ENCODE measurements at places on chromosomes 16 and 17.

GRCh38 chr16:17497648-17498047 is 26.9 kb upstream of the XYLT1 start:
- no peak for DNase-seq

GRCh38 chr16:78576941-78577340 is 477.5 kb downstream of the WWOX start:
- no peak for DNase-seq

DNA sequence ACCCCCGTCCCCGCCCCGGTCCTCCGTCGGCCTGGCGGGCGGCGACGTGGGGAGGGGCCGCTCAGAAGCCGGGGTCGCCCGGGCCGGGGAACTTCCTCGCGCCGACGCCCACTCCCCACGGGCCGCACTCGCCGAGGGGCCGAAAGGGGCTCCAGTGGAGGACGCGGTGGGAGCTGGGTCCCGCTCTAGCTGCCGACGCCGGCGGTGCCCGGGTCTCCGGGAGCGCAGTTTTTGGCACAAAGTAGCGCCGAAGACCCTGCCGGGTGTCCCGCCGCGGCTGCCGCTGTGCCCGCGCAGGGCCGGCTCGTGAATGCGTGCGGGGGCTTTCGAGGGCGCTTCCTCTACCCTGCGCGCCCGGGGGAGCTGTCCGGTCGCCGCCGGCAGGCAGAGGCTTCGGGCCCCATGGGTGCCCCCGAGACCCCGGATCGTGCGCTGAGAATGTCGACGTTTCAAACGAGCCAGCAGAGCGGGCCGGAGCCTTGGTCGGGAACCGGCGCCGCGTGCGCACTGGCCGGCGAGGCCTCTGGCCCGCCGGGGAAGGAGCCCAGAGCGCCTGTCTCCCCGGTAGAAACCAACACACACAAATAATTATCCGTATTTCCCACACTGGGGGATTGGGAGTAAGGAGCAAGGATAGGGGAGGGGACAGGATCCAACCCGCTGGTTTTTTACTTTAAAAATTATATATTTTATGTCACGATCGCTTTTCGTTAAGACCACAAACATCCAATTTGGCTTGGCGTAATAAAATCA is 46.6 kb upstream of the SLC38A10 start:
- DNase-seq: no peak

- no peak for DNase-seq
Observed at GRCh38 chr16:53840456-53840855, 136.5 kb downstream of the FTO start.

DNA sequence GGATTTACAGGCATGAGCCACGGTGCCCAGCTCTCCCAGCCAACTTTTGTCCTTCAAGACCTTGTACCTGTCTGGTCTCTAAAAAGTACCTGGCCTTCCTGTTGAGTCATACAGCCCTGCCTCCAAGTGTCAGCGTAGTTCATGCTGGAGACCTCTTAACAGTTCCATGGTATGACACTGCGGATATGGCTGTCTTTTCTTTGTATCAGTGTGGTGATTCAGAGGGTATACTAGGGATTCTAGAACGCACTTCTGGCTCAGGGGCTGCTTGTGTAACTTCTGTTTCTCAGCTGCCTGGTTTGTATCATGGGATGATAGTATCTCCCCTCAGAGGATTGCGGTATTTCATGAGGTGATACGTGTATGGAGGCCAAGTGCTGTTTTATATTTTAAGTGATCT is 2.0 kb upstream of the TMEM11 start:
- no peak for DNase-seq

- no peak for DNase-seq
Observed at GRCh38 chr17:30000001-30000754, 58.7 kb downstream of the EFCAB5 start.

- no peak for DNase-seq
Observed at GRCh38 chr16:20899071-20899470, 1.1 kb downstream of the DCUN1D3 start.

DNA sequence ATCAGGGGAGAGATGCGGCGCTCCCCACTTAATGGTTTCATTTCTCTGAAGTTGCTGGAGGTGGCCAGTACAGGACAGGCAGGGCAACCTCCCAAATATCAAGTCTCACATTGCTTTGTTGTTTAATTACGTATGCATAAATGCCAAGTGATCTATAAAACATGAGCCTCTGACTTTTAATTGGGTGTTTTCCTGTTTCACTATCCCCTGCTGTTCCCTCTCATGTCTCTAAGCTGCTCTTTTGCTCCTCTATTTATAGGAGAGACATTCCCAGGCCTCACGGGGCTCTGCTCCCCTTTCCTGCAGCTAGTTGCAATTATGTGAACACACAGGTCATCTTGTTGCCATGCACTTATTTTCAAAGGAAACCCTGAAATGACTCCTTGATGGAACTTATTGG is 1173.5 kb upstream of the GOT2 start:
- no peak for DNase-seq

DNA sequence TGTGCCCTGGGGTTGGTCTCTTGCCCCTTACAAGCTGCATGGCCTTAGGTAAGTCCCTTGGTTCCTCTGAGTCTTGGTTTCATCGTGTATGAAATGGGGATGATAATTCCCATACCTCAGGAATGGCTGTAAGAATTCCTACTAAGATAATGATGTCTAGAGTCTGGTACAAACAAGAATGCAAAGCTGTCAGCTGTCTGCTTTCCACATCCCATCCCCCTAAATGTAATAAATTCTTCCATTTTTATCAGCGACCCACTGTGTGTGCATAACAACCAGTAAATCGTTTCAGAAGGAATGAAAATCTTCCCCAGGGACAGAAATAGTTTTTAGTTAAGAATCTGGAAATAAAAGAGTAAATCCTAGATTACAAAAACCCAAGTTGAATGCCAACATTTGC is 95.4 kb downstream of the CPPED1 start:
- DNase-seq: no peak

- DNase-seq: no peak
Observed at GRCh38 chr16:2180962-2181923, 15.2 kb downstream of the CASKIN1 start.

GRCh38 chr17:77288115-77288619 is 147.4 kb downstream of the SEC14L1 start:
- no peak for DNase-seq

- peak; percentile 17 for DNase-seq
Observed at GRCh38 chr16:31466381-31466841, 5.5 kb upstream of the TGFB1I1 start.

DNA sequence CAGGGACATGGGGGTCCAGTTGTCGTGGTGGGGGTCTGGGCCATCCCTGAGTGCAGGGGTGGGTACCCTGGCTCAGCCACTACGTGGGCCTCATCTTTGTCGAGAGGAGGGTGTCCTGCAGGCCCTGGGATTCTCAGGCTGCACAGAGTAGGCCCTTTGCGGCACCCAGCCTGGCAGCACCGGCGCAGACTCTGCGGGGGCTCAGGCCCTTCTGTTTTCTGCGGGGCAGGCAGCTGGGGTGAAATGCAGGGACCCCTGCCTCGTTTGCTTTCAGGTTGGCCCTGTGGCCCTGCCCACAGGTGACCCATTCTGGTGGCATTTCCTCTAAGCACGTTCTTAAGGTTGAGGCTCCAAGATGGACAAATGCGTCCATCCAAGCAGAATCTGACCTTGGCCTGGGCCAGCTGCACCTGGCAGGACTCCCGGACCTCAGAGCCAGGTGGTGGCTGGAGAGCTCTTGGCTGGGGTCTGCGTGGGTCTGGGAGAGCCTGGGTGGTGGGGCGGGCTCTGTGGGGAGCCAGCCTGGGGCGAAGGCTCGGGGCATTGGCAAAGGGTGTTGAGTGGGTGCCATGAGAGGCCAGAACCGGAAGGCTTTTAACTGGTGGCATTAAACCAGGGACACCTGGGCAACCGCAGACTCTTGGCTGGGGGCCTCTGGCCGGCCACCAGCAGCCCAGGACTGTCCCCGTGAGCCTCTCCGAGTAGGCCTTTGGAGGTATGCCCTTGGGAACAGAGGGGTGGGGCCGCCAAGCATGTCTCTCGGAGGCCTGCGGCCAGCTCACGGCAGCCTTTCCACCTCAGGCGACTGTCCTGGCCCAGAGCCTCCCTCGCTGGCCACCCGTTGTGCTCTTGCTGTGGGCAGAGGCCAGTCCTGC is 16.9 kb downstream of the PRSS27 start:
- DNase-seq: no peak

DNA sequence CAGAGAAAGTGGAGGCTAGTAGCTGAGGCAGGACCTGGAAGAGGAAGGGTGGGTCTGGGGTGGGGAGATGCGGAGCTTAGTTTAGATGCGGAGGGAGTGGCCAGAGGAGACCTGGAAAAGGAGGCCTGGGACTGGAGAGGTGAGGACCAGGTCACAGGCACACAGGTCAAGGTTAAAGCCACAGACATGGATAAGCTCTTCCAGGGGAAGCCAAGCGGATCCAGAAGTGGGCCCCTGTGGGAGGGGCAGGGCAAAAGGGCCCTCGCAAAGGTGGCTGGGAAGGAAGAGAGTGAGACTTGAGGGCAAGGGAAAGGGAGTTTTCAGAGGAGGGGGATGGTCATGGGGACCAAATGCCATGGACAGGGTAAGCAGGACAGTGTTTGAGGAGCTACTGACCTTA is 13.9 kb upstream of the MLLT6 start:
- DNase-seq: no peak

DNA sequence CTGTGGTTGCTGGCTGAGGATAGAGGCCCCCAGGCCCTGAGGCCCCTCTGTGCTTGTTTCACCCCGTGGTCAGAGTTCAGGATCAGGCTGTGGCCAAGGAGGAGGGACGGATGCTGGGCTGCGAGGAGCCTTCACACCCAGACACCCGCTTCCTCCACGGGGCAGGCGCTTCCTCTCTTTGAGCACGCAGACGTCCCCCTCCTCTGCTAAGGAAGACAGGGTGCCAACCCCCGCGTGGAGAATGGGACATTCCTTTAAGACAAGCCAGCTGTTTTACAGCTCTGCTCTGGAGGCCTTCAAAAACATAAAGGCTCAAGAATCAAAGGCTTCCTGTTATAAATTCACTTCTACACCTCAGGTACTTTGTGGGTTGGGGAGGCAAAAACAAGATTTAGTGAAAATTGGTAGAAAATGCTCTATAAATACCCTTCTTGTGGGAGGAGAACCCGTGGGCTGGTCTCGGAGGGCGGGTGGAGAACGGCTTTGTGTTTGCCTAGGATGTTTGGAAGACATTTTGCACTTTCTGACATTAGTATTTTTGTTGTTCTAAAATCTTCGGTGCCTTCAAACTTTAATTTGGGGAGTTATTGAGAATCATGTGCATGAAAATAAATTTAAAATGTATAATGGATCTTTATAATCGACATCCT is 60.8 kb upstream of the FOXF1 start:
- DNase-seq: no peak

All from frontal cortex (tissue), 4 donors.